ENCODE measurements at places on chromosomes 4 and X.

GRCh38 chr4:174604198-174604597, 81.9 kb upstream of the HPGD start:
- no peak for DNase-seq

- DNase-seq, result no peak
Measured at GRCh38 chr4:30720021-30720660, at the start of gene PCDH7. TSS of gene PCDH7 (plus strand) at chr4:30720369. CDS start at chr4:30721423, 1,054 bp downstream.

DNA sequence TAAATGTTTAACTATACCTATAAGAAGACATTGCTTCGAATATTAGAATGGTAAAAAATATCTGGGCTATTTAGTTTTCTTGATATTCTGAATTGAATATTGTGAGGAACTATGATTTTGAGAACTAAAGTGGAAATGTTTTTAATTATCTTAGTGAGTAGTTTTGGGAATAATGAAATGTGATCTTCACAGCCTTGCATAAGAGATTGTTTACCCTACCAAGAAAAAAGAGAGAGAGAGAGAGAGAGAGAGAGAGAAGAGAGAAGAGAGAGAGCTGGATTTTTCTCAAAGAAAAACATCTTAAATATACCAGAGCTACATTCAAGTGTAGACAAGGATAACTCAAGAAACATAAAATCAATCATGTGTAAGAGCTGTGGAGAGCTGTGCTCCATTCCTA, 148.7 kb upstream of the MAD2L1 start:
- no peak for DNase-seq

DNA sequence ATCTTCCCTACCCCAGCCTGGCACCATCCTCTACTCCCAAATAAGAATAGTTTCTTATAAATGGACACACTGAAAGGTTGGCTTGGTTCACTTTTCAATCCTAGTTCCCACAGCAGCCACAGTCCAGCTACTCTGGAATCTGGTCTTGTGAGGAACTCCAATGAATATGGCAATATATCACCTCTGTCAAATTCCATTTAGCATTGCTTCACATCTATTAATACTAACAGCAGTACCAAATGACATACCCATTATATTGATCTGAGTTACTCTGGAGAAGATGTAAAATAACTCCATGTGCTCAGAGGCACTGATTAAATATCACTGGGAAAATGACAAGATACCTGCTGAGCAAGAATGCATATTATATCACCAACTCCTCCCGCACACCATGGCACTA, 8.6 kb downstream of the OPHN1 start:
- DNase-seq, result no peak

DNA sequence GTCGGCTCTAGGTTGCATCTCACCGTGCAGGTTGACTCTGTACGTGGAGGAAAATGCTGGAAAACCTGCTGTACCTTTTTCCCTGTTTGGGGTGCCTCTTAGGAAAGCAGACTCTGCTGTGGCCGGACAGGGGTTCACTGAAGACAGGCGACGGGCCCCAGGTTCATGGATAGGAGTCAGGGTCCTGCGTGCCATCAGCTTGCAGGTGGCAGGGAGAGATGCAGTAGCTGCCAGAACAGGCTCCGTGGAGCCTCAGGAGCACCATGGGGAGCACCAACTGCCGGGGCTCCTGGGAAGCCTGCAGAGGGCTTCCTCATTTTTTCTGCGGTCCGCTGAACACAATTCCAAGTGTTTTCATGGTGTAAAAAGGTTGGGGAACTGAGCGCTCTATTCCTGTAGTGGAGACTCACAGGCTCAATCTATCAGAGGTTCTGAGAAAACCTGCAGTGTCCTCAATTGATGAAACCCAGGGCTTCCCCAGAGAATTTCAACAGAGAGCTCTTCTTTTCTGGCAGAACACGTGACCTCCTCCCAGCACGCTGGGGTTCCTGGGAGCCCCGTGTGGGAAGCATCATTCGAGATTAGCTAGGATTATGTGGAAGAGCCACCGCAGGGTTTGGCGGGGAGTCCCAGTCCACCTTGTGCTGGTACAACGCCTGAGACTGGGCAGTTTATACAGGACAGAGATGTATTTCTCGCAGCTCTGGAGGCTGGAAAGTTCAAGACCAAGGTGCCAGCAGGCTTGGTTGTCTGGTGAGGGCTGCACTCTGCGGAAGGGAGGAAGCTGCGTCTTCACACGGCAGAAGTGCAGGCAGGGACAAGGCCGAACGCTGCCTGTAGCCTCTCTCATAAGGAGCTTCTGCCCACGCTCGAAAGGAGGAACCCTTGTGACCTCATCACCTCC, 1.6 kb downstream of the HTRA3 start:
- DNase-seq, result no peak

DNA sequence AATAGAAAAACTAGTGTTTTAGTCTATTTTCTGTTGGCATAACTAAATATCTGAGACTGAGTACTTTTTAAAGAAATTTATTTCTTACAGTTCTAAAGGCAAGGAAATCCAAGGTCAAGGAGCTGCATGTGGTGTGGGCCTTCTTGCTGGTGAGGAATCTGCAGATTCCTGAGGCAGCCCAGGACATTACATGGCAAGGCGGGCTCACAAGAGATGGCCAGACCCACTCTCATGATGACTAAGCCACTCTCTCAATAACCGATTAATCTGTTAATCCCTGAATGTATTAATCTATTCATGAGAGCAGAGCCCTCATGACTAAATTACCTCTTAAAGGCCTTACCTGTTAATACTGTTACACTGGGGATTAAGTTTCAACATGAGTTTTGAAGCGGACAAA, 340.8 kb downstream of the GRXCR1 start:
- DNase-seq, result no peak

DNA sequence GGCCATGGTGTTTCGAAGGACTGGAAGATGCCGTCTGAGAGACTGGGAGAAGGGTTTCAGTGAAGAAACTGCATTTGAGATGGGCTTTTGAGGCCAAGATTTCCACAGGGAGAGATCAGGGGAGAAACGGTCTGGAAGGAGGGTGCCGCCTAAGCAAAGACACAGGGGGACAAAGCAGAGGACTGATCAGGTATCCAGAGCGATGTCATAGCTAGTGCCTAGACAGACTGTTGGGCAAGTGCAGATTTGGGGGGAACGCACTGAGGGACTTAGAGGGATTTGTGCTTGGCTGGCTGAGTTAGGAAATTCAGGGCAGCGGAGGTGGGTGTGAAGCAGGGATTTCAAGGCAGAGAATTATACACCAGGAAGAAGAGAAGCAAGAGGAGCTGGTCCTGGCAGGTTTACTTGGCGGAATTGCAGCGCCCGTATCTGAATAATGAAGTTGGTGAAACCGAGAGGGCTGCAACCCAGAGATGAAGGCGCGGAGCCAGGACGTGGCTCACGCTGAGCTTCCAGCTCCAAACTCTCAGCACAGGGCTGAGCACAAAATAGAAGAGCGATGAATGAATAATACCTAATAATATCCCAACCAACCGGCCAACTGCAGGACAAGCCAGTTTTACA, 106.9 kb downstream of the MAML3 start:
- peak; percentile 54 for DNase-seq

DNA sequence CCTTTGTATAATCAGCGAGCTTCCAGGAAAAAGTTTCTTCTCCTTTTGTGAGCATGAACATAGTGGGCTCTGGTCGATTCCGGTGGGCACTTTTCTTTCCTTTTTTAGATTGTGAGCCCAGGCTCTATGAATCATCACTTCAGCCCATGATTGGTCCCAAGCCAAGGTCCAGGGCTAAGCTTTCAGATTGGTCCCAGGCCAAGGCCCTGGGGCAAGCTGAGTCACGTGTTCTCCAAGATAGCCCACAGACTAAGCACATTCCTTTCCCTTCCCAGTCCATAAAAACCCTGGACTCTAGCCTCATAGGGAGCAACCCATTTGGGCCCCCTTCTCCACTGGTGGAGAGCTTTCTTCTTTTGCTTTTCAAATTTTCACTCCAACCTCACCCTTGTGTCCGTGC, 430.5 kb downstream of the NAP1L3 start:
- DNase-seq, result no peak

DNA sequence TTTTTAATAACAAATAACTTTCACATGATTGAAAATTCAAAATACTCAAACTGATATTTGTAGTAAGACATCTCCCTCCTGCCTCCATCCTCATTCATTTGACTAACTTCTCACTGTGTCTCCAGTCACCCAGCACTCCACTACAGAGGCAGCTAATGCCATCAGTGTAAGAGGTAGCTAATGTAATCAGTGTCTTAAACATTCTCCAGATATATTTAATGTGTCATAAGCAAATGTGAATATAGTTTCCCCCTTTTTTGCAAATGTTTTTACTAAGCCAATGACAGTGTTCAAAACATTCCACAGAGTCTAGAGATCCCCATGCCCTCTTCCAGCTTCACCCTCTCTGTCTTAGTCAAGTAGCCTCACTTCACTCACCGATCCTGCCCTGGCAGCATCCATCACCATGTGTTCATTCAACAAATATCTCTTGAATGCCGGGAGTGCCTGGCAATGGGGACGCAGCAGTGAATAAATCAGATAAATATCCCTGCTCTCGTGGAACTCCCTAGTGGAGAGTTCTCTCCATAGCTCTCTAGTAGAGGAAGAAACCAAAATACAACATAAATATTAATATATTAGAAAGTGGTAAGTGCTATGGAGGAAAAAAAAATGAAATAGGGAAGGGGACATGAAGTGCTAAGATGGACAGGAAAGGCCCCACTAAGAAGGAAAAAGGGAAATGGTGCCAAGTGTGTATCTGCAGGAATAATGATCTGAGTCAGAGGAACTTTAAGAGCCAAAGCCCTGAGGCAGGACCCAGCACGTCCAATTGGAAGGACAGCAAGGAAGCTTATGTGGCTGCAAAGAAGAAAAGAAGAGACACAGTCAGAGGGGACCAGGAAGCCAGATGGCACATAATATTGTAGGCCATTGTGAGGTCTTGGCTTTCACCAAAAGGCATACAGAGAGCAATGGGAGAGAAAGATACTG, 18.7 kb downstream of the SCFD2 start:
- no peak for DNase-seq

DNA sequence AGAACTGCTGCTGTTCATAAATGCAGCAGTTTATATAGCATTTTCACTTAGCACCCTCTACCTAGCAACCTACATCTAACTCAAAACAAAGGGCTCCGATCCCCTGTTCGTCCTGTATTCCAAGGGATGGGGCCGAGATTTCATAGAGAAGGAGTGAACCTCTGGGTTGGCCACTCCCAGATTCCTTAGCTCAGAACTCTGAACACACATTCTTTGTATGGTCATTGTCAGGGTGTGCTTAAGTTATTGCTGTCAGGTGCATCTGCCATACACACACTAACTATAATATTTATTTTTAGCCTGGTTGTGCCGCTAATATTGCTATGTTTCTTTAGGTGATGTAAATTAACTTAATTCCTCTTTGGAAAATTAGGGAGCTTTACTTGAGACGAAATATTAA, 47.7 kb upstream of the AADAT start:
- DNase-seq, result no peak

GRCh38 chr4:69467797-69468196, 27.9 kb downstream of the UGT2B4 start:
- DNase-seq, result no peak

DNA sequence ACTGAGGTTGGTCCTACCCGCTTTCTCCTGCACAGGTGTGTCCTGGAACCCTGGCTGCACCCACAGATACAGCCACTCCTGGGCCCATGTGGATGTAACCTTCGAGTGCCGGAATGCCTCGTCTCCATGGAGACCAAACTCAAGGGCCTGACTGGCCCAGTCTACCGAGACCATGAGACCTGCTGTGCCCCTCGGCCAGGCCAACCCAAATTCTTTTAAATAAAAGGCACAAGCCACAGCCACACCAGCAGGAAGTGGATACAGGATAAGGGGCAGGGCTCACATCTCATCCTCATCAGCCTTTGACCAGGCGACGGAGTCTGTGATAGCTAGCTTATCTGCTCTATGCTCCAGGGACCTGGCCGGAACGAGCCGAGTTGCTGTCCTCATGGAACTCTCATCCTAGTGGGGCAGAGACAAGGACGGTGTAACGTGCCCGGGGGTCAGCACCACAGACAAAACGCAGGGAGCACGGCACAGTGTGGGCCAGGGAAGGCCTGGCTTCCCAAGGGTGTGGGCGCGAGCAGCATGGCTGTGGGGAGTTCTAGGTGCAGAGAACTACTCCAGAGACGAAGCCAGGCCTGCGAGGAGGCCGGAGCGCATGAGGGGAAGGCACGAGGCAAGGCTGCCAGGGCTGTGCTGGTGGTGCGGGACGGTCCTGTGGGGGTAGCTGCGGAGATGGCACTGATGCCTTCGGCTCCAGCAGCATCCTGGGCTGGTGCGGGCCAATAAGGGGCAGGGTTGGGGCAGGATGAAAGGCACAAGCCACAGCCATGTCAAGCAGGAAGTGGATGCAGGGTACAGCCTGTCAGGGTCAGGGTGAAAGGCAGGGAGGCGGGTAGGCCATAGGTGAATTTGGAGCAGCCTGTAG, 22.7 kb downstream of the NOP14 start:
- DNase-seq, result no peak

GRCh38 chr4:183289688-183290087, 30.4 kb downstream of the CLDN22 start:
- no peak for DNase-seq

GRCh38 chr4:7731437-7731836, 208.2 kb downstream of the AFAP1 start:
- DNase-seq, result no peak

GRCh38 chr4:54588404-54588803, 69.4 kb upstream of the KIT start:
- DNase-seq, result no peak

GRCh38 chr4:63708661-63709060, 700.6 kb downstream of the TECRL start:
- no peak for DNase-seq

DNA sequence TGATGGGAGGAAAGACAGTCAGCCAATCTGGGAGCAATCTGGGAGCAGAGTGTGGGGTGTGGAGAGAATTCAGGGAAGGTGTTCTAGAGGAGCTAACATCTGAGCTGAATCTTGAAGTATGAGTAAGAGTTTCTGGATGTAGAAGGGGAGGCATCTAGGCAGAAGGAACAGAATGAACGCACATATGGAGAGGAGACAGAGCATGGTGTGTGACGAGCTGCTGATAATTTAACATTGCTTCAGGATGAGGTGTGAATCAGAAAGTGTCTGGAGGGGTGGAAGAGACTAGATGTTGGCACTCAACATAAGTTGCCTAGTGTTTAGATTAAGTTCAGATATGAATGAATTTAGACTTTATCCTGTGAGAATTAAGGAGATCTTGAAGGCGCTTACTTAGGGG, 58.9 kb downstream of the CPE start:
- DNase-seq, result no peak

GRCh38 chr4:183185018-183185417, 86.0 kb downstream of the WWC2 start:
- no peak for DNase-seq

GRCh38 chrX:24202465-24203031, 53.0 kb downstream of the ZFX start:
- no peak for DNase-seq
